Midbrain (tissue), 1 donor: ENCODE measurements at places on chromosomes 5 and 9.

- DNase-seq, result no peak
Observed at GRCh38 chr9:16763946-16764345, 106.5 kb downstream of the BNC2 start.

DNA sequence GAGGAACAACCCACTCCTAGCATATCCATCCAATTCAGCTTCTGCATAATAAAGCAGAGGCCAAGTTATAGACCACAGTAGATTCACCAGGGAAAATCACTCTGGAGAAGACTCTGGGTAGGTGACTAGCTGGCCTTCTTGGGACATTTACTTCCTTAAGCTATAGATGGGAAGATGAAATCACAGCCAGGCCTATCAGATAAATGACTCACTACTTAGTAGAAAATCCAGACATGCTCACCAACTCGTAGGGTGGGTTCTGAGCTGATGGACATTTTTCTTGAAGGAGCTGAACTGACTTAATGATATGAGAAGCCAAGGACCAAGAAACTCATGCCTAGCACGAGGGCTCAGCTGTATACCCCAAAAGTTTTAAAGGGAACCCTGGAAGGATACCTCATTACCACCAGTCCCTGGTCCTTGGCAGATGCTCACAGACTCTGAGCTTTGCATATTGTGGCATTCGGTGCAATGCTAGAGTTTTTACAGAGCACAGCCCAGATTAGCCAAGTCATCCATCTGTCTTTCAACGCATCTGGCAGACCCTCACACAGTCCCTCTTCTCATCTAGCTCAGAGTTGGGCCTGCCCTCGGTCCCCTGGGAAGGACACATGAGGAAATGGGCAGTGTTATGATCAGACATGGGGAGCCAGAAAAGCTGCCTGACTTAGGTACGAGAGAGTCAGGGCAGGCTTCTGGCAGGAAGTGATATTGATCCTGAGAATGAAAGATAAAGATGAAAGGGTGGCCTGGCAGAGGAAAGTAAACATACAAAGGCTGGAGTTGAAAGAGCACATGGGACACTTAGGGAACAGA is 15.0 kb downstream of the ACSL6 start:
- no peak for DNase-seq

GRCh38 chr5:31346896-31347551 is 153.5 kb downstream of the CDH6 start:
- DNase-seq, result no peak

GRCh38 chr5:179279347-179280094 is 65.7 kb downstream of the ADAMTS2 start:
- no peak for DNase-seq

DNA sequence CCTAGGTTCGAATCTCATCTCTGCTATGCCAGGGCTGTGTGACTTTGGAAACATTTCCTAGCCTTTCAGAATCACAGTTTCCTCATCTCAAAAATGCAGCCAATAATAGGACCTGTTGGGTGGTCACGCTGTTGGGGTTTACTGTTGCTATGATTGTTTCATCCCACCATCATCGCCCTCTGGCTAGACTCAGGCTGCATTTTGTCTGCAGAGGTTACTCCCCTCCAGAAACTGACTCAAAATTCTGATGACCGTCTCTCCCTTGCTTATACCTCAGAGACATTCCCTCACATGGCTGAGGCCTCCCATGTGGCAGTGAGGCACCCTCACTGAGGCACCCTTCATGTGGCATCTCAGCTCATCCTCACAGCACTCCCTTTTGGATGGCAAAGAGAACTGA is 61.6 kb downstream of the COL27A1 start:
- DNase-seq, result no peak

- no peak for DNase-seq
Observed at GRCh38 chr5:54073735-54074134, 236.6 kb downstream of the ARL15 start.

DNA sequence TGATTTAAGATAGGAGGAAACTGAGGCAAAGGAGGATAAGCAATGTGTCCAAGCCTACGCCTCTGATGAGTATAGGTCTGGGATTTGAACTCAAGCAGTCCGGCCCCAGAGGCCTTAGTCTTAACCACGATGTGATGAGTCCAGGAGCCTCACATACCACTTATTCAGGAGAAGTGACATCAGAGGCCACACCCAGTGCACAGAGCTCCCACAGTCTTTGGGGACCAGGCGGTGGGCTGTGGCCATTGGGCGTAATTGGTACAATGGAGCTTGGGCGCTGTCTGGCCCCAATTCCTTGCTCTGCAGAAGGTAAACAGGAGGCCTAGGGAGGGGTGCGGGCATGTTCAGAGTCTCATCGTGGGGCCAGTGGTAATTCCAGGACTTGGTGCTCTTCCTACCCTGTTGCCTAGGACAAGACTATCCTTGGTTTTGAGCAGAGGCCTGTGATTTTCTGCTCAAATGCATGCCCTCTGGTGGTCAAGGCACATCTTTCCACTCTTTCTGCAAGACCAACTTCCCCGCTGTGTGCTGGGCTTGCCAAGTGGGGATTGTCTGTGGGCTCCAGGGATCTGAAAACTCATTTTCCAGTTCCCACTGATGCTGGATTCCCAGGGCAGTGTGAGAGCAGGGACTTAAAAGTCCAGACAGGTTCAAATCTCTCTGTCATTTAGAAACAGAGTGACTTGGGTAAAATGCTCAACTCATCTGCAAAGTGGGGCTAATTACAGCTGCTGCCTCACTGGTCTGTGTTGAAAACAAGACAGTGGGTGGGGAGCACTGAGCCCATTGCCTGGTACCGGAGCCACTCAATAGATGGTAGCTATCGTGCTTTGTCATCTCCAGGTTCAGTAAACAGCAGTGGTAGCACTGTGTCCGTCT is 15.8 kb downstream of the NDST1 start:
- DNase-seq, result peak; percentile 84

DNA sequence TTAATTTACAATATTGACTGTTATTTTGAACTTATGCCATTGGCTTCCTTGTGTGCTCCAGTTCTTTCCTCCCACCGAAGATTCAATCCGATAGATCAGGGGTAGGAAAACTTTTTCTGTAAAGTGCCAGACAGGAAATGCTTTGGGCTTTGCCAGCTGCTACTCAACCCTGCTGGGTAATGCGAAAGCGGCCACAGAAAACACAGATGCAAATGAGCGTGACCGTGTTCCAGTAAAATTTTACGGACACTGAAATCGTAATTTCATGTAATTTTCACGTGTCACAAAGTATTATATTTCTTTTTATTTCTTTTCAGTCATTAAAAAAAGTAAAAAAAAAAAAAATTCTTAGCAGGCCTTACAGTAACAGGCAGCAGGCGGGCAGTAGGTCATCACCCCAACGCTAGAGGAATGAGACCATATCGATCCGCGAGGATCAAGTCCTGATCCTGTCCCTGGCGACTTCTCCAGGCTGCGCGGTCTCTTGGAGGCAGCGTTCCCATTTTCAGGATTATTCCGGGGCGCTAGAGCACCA is 599 bp downstream of the NMRK1 start:
- DNase-seq, result no peak

- DNase-seq, result no peak
Observed at GRCh38 chr9:108951578-108951977, 17.4 kb downstream of the ABITRAM start.

DNA sequence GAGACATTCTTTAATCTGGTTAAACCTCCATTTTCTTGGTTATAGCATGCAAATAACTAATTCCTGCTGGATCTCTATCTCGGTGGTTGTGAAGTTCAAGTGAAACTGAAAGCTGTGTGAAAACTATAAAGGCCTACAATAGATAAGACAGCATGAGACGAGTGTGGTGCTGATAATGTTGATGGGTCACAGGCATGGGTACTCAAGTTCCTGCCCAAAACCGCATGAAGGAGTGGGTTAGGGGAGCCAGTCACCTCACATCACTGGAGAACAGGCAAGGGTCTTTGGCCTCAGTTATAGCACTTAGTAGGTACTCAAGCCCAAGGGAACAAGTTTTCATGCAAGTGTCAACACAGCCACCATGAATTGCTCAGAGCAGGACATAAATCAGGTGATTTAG is 16.7 kb downstream of the HMHB1 start:
- no peak for DNase-seq

GRCh38 chr5:148966938-148967337 is 95.9 kb downstream of the SH3TC2 start:
- no peak for DNase-seq

GRCh38 chr5:10724781-10725507 is 36.1 kb downstream of the DAP start:
- DNase-seq, result no peak

- no peak for DNase-seq
Observed at GRCh38 chr9:136860933-136861873, 4.9 kb downstream of the EDF1 start.

- DNase-seq, result no peak
Observed at GRCh38 chr9:114524247-114524681, 19.0 kb upstream of the WHRN start.

DNA sequence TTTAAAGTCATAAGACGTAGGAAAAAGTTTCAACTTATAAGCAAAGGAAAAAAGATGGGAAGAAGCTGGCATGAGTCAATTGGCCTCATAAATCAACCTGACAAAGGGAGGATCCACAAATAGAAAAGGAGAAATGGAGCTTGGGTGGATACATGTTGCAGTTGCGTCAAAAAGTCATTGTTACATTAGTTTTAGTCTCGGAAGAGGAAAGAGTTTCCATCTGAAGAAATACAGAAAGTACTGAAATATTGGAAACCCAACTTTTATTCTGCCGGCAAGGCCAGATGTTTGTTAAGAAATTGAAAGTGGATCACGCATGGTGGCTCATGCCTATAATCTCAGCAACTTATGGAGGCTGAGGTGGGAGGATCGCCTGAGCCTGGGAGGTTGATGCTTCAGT is 11.3 kb upstream of the TIMD4 start:
- DNase-seq, result no peak

GRCh38 chr5:155929112-155929511 is 397.9 kb upstream of the SGCD start:
- DNase-seq, result no peak
